T-helper 17 cell (primary cell): ENCODE measurements at places on chromosomes 3 and 15.

- DNase-seq, result no peak
These were observed 19.1 kb upstream of the MAGEF1 start for GRCh38 chr3:184730924-184731323.

DNA sequence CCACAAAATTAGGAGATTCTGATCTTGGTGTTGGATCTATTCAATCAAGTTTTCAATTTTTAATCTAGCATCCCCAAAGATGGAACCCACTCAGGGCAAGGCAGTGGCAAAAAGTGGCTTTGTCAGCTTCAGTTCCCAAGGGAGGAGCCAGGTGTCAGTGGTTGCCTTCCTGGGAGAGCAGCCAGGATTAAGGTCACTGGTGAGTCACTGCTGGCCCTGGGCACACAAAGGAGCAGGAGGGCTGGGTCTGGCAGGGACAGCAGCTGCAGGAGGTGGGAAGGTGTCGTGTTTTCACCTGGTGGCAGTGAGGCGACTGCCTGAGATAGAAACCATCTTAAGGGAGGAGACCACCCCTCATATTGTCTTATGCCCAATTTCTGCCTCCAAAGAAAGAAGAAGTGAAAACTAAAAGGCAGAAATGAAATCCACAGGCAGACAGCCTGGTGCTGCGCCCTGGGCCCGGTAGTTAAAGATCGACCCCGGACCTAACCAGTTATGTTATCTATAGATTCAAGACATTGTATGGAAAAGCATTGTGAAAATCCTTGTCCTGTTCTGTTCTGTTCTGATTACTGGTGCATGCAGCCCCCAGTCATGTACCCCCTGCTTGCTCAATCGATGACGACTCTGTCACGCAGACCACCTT, 5.9 kb upstream of the KLHL25 start:
- DNase-seq, result no peak

DNA sequence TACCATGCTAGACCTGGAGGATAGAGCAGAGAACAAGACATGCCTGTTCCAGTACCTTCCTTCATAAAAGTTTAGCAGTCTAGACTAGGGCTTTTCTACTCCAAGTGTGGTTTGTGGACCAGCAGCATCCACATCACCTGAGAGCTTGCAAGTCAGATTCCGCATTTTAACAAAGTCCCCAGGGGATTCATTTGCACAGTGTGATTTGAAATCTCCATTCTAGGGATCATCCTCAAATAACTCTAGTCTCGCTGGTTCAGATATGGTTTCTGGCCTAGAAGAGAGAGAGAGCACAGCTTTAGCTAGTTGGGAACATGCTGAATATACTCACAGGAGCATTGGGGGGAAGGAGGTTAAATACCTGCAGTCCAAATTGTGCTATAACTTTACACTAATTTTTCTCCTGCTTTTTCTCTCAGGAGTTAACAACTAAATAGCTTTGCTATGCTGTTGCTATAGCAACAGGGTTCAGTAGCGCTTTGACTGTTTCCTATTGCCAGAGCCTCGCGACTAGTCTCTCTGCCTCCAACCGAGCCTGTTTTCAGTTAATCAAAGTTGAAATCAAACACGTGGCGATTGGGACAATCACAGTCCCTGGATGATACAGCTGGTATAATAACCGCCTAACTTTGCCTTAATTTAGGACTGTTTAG, 64.0 kb upstream of the RASGRF1 start:
- DNase-seq, result no peak

- DNase-seq, result no peak
These were observed 15.4 kb downstream of the TCF12 start for GRCh38 chr15:56933811-56934210.

DNA sequence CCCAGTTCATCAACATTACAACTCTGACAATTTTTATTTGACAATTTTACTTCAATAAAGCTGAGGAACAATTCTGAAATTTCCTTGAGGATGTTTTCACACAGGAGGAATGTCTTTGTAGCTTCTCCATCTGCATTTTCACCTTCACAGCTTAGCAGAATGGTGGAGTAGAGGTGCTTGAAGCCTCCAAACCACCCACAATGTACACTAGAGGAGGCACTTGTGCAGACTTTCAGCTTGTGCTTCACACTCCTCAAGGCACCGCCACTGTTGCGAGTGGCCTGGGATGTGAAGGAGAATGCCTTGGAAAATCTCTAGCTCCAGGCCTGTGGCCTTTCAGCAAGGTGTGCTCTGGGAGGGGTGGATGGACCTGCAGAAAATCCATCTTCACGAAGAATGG, 181.9 kb downstream of the EPHB1 start:
- DNase-seq, result no peak

DNA sequence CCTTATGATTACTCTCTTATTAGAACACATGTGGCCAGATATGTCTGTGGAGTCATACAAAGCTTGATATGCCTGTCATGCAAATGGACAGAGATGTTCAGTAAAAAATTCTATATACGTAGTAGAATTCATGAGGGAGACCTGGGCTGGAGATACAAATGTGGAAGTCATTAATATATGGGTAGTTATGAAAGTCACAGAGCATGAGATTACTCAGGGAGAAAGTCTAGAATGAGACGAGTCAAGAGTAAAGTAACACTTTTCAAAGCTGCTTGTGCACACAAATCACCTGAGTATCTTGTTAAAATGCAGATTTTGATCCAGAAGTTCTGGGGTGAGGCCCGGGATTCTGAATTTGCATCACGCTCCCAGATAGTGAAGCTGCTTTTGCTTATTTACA, 28.4 kb downstream of the OXSM start:
- DNase-seq, result no peak

GRCh38 chr15:78828920-78829319, 17.7 kb upstream of the ADAMTS7 start:
- no peak for DNase-seq

DNA sequence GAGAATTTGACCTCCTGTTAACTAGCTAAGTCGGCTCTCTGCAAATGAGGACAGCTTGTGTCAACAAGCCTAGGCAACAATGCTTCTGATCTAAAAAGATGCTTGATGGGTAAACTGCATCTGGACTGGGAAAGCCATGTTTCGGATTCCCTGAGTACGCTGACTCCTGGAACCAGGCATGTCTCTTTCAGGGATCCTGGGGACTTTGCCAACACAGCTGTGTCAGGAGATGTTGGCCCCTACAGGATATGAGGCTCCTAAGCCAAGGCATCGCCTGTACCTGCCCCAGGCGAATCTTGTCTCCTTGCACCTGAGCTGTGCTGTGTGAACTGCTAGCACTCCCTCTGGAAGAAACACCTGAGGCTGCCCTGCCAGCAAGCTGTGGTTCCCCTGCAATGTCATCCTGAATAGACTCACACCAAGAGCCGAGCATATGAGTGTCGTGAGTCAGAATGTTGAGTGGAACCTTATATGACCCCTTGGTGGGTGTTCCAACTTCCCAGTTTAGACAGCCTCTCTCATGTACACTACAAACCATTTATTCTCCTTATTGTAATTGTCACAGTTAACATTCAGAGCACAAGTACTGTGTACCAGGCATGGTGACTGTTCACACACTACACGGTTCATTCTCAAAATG, 17.0 kb downstream of the EOGT start:
- DNase-seq, result no peak

- no peak for DNase-seq
These were observed 121.1 kb upstream of the NPHP3 start for GRCh38 chr3:132843349-132843748.

GRCh38 chr15:101255051-101255395, 3.2 kb upstream of the CHSY1 start:
- DNase-seq, result no peak

DNA sequence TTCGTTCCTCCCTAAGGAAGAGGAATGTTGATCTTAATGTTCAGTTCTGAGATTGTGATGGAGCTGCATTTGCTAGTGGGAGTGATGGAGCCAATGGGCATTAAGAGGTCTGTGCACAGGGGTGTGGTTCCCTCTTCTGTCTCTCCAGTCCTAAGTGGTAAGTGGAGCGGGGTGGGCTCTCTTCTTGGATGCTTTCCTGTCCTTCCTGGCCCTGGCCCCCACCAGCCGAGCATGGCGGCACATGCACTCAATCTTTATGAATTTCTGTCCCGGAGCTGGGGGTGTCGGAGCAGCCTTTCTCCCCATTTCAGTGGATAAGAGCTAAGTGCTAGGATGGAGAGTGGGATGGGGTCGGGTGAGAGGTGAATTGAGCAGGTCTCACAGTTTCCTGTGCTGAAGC, 37.6 kb upstream of the ADCY5 start:
- DNase-seq, result no peak

- no peak for DNase-seq
These were observed 366.8 kb upstream of the UMPS start for GRCh38 chr3:124363476-124363875.

DNA sequence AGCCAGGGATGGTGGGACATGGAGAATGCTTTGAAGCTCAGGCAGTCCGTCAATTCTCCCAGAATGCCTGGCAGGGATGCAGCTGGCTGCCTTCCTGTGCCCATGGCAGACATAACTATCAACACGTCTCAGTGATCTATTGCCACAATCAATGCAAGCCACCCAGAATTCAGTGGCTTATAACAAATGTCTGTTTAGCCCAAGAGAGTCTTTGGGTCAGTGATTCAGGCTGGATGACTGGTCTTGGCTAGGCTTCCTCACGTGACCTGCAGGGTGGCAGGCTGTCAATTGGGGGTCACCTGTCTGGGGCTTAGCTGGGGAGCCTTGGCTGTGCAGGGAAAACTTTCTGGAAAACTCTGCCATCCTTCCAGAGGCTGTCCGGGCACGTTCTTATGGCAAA, 213.1 kb upstream of the LRRFIP2 start:
- DNase-seq, result no peak

- DNase-seq, result no peak
These were observed 486.3 kb downstream of the MAGI1 start for GRCh38 chr3:65552434-65552833.

DNA sequence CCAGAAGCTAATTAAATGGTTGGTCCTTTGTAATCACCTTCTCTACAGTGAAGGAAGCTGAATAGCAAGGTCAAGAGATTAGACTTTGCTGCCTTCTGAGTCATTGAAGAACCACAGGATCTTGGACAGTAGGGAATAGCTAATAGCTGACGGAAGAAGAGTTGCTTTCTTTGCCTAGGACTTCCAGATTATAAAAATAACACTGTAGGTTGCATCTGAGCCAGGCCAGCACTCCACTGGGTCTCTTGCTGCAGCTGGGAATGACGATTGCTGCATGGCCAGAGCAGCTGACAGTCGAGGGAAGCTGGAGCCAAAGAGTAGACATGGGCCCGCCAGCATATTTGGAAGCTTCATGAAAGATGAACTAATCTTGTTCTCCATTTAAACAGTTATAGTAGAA, 81.5 kb upstream of the KCNMB2 start:
- no peak for DNase-seq

DNA sequence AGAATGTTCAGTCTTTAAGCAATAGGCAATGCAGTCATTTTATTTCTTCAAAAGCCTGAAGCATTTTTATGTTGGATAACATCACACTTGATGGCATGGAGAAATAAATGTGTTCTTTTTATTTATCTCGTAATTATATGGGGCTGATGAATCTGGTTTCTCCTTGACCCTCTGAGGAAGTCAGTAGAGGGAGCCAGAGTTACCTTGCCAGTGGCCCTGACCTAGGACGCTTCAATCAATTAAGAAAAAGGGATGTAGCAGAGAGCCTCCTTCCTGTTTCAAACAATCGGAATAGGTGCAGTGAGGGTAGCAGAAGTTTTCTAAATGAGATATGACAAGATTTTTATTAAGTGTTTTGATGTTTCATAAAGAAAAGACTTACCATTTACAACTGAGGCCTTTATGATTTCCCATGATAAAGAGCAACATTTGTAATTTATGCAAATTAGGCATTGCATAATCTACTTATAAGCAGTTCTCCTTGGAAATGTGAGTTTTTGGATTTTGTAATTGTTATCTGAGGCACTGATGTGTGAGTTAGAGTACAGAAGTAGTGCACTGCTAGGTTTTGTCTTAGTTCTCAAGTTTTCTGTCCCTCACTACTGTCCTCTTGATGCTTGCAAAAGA, 129.1 kb downstream of the RAP2B start:
- DNase-seq, result no peak

DNA sequence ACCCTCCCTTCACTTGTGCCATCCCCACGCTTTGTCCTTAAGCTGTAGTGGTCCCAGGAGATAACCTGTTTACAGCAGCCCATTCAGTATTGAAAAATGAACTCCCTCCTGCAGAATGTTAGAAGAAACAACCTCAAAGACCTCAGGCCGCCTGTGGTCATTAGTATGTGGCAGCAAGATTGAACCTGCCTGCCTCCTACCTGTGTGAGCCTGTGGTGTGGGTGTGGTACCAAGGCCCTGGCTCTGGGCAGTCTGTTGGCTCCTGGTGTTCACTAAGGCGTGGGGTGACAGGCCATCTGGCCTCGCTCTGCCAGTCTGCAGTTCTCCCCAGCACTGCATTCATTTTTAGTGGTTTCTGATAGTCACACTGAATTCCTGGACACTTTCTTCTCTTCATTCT, 21.0 kb downstream of the LSM3 start:
- DNase-seq, result no peak

DNA sequence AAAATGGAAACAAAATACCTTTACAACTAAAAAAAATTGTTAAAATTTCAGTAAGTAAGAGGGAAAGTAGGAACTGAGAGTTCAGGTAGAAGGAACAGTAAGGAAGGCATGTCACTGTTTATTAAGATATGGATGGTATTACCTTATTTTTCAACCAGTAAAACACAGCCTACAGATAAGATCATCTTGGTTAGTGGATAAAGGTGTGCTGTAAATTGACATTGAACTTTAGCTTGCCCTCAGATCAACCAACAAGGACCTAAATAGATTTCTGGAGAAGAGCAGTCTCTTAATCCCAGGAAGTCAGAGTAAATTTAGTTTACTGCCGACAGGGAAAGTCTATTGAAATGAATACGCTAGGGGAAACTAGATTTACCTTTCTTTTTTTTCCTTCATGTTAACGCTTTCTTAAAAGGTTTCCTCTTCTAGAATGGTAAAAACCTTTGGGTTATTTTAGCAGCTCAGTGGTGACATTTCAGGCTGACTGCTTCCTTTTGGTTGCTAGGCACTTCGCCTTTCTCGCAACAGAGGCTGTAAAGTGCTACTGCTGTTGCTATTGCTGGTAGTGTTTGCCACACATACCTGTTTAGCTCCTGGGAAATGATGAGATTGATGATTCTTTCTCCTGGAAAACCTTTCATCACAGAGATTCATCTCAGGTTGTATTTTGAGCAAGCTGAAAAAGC, 12.9 kb downstream of the DZIP3 start:
- no peak for DNase-seq

DNA sequence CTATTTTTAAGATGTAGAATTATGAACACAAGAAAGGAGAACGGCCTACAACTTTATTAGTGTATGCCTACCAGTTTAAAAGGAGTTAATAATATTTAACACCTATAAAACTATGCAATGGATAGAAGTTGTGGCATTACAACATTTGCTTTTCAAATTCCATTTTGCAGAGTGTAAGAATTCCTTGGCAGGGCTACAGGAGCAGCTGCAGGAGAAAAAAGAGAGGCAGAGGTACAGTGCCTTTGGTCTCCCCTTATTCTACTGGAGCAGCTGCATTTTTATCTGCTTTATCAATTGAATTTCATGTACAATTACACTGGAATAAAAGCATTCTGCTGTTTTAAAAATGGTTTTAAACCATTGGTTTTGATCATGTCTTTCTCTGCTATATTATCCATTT, 145.7 kb upstream of the KCNH8 start:
- DNase-seq, result no peak

- no peak for DNase-seq
These were observed 45.6 kb upstream of the NMD3 start for GRCh38 chr3:161175506-161175905.
